ENCODE measurements at places on chromosomes 2 and 18. TPM values are rescaled to one million over a fixed set of nuclear protein-coding genes. Genes with fewer than 3 reads are reported as not detected.

GRCh38 chr2:188845692-188846091 lies 128.5 kb upstream of the COL3A1 start:
- H3K36me3 ChIP-seq: no peaks in the 10 kb centered on the region
- no peaks in the 10 kb centered on the region for H3K4me1 ChIP-seq
- H3K4me3 ChIP-seq: no peak overlapping the region
- DNase-seq: no peak

Gene CHRNA1
- 0.17 TPM for total RNA-seq

DNA sequence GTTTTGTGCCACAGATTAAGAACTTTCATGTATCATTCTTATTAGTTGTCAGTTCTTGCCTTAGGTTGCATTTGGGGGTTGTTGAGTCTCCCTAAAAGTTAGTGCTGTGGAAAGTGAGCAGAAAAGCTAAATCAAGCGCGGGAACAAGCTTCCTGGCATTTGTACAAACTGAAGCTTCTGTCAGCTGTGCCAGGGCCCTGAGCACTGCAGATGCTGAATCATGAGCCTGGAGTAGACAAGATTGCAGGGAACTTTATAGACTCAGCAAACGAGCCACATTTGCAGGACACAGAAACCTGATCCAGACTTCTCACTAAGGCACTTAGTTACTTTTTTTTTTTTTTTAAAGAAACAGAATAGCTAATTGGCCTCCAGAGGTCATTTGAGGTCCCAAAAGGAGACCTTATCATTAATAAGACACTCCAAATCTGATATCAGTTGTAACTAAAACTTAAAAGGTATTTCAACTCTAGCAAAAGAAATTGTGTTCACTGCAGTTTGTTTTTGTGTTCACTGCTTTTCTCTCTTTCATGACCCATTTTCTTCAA lies 88.7 kb downstream of the ADAM23 start:
- DNase-seq: no peak
- no peaks in the 10 kb centered on the region for H3K36me3 ChIP-seq
- H3K4me3 ChIP-seq: no peak overlapping the region

- H3K27me3 ChIP-seq: no peaks in the 10 kb centered on the region
- H3K4me3 ChIP-seq: no peak overlapping the region
- H3K27ac ChIP-seq: no peak overlapping the region
- H3K4me1 ChIP-seq: no peaks in the 10 kb centered on the region
- no peak for DNase-seq
Observed at GRCh38 chr2:164711766-164712138, 90.5 kb upstream of the GRB14 start.

DNA sequence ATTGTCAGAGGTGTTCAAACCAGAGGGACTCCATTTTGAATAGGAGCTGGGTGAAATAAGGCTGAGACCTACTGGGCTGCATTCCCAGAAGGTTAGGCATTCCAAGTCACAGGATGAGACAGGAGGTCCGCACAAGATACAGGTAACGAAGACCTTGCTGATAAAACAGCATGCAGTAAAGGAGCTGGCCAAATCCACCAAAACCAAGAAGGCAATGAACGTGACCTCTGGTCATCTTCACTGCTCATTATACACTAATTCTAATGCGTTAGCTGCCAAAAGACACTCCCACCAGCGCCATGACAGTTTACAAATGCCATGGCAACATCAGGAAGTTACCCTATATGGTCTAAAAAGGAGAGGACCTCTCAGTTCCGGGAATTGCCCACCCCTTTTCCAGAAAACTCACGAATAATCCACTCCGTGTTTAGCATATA lies 10.6 kb downstream of the SH3YL1 start:
- peaks cover 5% of the 10 kb centered on the region for H3K36me3 ChIP-seq
- H3K27ac ChIP-seq: no peak overlapping the region
- H3K4me1 ChIP-seq: no peaks in the 10 kb centered on the region

DNA sequence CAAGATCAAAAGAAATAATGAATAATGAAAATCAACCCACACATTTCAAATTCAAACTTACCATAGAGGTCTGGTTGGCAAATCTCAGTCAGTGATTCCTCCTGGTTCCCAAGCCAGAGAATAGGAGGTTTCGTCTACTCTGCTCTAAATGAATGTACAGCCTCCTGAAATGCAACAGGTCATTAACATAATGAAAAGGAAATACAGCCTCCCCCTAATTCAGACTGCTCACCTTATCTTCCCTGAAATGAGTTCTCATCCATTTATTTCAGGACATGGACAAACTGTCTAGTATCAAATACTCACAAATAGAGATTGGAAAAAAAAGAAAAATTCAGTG lies 43.4 kb upstream of the CYTIP start:
- no peaks in the 10 kb centered on the region for H3K27me3 ChIP-seq
- H3K4me1 ChIP-seq: peaks cover 1% of the 10 kb centered on the region
- no peak for DNase-seq
- H3K27ac ChIP-seq: no peak overlapping the region

DNA sequence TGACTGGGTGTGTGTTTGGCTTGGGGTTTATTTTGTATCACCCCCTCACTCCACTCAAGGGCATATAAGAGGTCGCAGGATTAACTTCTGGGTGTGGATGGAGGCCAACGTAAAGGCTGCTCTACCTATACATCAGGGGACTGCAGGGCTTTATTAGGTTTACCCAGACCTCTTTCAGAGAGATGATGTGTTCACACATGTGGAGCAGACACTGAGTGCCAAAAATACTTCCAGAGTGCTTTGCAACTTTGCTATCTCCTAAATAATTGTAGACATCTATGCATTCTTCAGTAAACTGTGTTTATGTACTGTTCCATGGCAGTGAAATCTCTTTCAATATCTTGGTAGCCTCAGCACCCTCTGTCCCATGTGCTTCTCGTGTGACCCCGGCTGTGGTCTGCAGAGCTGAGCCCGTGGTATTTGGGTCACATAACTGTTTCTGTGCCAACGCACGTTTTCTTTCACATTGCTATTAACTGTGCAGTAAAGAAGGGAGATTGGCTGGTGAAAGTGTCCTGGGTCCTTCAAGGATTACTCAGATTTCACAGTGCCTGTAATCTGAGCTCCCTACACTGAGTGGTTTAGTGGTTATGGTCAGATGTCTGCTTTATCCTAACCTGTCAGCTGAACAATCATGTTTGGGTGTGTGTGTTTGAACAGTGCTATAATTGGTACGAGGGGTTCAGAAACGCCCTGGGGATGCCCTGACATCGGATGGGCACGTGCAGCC lies 208.1 kb downstream of the VAPA start:
- DNase-seq: no peak
- no peaks in the 10 kb centered on the region for H3K27me3 ChIP-seq
- no peak overlapping the region for H3K27ac ChIP-seq
- no peak overlapping the region for H3K4me3 ChIP-seq

DNA sequence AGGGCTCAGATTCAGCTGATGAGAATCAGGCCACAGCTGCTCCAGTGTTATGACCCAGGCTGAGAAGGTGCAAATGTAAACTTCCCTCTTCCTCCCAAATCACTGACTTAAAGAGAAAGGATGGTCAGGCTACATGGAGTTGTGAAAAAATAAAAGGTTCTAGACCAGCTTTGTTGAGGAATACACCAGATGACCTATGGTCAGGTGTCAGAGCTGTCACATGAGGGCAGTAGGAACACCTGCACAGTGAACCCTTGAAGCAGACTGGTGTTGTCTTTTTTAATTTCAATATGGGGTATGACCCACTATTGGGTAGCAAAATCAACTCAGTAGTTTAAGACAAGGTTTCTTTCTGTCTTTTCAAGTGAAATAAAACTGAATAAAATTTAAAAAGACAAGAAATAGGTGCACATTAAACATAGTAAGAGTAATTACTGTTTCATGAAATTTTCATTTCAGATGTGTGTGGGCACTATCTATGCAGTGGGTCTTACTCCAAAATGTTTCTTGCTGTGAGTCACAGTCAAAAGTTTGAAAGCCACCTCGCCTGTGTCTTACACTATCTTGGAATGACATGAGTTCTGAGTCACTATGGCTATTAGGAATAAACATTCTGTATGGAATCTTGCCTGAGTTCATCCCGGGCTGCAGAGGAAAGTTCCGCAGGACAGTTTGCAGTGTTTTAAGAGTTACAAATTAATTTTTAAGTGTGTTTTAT lies 83.6 kb downstream of the ACVR1 start:
- no peaks in the 10 kb centered on the region for H3K27me3 ChIP-seq
- peaks cover 6% of the 10 kb centered on the region for H3K4me1 ChIP-seq
- H3K4me3 ChIP-seq: no peak overlapping the region
- peaks cover 1% of the 10 kb centered on the region for H3K36me3 ChIP-seq

DNA sequence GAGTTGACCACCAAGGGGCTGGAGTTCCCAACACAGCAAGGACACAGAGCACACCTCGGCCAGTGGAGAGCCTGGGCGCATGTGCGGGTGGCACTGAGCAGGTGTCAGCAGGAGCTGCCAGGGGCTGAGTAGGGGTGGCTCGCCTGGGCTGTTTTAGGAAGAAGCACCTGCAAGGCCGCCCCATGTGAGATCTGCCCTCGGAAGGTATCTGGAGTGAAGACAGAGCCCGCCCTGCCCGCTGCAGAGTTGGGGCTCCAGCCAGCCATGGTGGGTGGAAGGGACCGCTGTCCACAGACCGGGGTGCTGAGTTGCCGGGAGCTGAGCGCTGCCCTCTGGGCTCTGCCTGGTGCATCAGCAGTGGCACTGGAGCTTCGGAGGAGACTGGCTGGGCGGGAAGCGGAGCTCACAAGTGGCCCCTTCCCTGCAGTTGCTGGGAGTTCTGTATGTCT lies 35.2 kb downstream of the MTERF4 start:
- DNase-seq: no peak
- no peak overlapping the region for H3K4me3 ChIP-seq
- H3K27ac ChIP-seq: no peak overlapping the region
- peaks cover 15% of the 10 kb centered on the region for H3K4me1 ChIP-seq
- H3K36me3 ChIP-seq: no peaks in the 10 kb centered on the region

DNA sequence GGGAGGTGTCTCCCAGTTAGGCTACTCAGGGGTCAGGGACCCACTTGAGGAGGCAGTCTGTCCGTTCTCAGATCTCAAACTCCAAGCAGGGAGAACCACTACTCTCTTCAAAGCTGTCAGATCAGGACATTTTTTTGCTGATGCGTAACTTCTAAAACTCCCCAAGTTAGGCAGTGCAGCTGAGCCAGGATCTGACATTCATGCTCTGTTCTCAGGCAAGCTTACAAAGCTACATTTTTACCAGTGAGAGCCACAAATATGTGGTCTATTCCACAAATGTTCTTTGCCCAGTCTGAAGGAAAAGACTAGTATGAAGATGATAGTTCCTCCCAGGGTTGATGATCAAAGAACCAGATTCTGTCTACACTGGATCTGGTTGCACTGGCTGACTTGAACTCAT lies 184.1 kb downstream of the MTCL1 start:
- no peak overlapping the region for H3K4me3 ChIP-seq
- no peak overlapping the region for H3K27ac ChIP-seq
- peaks cover 4% of the 10 kb centered on the region for H3K27me3 ChIP-seq
- no peaks in the 10 kb centered on the region for H3K4me1 ChIP-seq

All from CD4-positive, alpha-beta T cell (primary cell).